ENCODE measurements at places on chromosomes 2 and 18.

GRCh38 chr2:65057054-65057375 lies 799 bp downstream of the CEP68 start:
- DNase-seq: no peak

- no peak for DNase-seq
These were observed 3.1 kb downstream of the DCC start for GRCh38 chr18:52343138-52343537.

DNA sequence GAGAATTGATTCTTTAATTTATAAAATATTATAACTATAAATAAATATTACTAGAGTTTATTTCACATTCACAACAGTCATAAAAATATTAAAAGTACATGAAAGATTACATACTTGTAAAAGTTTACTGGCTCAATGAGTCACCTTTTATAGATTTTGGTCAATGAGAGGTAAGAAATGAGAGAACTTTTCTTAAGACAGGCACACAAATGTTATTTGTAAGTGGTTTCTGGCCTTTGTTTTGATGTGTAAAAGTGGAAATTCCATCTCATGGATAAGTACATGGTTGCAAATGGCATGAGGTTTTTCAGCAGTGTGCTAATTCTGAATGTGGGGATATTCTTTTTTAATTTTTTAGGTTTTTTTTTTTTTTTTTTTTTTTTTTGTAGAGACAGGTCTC lies 63.8 kb downstream of the TTC27 start:
- no peak for DNase-seq

DNA sequence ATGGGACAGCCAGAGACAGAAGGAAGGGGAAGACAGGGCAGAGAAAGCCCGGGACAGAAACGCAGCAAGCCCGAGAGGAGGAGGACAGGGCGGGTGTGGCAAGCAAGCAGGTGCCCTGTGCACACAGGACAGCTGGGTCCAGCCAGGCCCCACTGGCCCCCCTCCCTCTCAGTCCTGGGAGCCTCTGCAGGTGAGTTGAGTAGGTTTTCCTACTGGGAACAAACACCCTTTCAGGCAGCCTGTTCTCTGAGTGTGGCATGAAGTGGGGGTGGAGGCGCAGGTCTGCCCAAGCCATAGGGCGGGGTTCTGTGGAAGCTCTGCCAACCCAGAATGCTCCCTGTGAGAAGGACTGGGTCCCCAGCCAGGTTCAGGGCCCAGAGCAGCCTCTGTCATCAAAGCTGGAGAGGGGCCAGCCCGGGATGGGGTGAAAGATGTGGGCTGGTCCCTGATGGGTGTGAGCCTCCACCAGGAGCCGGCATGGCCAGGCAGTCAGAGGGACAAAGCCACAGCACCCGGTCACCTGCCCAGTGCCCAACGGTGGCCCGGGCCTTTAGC lies 129.4 kb downstream of the TFCP2L1 start:
- DNase-seq: peak; percentile 77

DNA sequence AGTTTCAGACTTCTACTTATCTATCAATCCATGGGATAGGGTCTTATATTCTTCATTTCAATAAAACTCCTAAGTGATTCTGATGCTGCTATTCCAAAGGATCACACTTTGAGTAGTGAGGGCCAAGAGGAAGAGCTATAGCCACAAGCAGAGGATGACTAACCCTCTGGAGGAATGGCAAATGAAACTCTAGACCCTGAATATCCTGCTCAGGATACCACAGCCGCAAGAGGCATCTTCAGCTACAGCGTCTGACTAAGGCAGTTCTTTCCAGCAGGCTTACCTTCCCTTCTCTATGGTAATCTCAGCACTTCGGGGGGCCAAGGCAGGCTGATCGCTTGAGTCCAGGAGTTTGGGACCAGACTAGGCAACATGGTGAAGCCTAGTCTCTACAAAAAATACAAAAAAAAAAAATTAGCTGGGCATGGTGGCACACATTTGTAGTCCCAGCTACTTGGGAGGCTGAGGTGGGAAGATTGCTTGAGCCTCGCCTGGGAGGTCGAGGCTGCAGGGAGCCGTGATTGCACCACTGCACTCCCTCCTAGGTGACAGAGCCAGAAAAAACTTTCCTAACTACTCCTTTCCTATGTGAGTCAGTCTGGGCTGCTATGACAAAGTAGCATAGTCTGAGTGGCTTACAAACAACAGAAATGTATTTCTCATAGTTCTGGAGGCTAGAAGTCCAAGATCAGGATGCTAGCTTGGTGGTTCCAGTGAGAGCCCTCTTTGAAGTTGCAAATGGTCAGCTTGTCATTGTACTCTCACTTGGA lies 371.9 kb downstream of the IRS1 start:
- no peak for DNase-seq

- DNase-seq: no peak
These were observed 769 bp downstream of the ATF2 start for GRCh38 chr2:175167076-175167791.

DNA sequence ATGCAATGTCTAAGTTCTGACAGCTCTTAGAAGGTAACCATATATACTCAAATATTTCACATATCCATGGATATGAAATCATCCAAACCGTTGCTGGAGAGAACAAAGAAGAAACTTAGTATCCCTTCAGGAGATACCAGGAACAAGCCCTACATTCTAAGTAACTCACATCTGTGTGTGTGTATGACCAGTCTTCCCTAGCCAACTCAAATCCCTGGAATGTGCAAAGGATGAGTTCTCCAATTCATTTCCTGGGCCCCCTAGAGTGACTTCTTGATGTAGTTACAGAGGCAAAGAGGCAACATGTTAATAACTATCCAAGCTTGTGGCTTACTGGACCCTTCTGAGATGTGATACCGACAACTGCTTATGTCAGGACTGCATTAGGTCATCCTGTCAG lies 20.1 kb downstream of the TPGS2 start:
- no peak for DNase-seq

DNA sequence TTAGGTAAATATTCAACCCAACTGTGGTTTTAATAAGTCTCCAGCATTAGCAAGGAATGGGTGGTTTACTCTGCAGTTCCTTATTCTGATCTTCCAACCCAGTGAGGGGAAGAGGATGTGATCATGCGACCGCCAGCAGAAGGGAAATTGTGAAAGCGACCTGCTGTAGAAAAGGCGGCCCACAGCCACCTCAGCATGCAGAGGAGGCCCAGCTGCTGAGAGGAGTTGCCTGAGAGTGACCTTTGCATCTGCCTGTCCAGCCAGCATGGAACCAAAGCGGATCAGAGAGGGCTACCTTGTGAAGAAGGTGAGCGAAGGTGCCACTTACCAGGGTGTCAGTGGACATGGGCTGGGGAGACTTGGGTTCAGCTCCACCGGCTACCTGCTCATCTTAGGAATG lies at the start of gene PLEK:
TSS of gene PLEK (plus strand) at position 196 of the 400 bp plus-strand sequence. CDS start at position 266, 70 bp downstream.
- no peak for DNase-seq

GRCh38 chr18:75343389-75343788 lies 84.1 kb downstream of the SMIM21 start:
- DNase-seq: no peak

DNA sequence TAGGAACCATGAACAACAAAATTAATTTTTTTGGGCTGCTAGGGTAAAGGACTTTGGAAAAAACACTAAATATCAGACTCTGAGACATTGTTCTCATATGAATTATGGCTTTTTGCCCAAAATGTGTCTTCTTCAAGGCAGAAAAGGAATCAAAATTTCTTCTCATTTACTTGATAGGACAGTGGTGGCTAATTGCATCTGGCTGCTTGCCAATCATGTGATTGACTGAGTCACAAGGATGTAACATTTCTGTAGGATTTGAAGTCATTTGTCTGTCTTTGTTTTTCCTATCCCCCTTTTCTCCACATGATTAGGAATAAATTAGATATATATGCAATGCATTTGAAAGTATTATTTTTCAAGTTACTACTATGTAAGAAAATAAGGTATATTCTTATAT lies 130.2 kb downstream of the SLC4A10 start:
- DNase-seq: no peak

DNA sequence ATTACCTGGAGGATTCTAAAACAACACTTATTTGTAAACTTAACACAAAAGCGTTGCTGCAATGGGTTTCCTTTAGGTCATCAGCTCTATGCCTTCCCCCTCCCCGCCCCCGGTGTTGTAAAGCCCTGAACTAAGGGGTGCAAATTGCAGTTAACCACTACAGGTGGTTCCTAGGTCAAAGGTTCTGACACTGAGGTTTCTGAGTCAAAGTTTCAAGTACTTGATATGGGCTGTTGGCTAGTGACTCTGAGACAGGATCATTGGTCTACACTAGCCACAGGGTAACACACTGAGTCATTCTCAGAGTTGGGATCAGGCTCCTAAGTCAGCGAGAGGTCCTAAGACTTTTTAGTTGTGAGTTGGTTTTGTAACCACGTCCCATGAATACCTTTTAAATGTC lies 15.4 kb downstream of the IL1B start:
- no peak for DNase-seq

DNA sequence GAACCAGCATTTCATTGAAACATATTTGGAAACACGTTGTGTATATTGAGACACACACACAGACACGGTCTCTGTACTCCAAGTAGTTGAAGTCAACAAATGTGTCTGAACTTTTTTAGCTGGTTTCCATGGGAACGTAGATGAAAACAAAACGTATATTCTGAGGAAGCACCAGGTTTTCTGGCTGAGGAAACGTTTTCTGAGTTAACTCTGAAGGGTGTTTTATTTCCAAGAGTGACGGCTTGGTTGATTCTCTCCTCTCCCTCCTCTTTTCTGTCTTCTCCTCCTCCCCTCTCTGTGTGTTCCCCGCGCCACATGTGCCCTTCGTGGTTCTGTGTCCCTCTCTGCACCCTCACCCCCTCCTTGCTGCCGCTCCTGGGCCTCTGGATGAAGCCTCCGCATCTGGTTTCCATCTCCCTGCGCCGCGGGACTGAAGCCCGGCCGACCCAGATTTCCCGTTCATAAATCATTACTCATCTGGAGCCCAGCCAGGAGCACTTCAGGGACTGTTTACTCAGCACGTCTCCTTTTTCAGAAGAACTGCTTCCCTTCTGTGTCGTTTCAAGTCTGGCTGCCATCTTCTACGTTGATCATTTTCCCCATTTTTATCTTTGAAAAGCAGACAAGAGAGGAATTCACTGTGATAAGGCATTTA lies 122.7 kb downstream of the COL6A3 start:
- no peak for DNase-seq

DNA sequence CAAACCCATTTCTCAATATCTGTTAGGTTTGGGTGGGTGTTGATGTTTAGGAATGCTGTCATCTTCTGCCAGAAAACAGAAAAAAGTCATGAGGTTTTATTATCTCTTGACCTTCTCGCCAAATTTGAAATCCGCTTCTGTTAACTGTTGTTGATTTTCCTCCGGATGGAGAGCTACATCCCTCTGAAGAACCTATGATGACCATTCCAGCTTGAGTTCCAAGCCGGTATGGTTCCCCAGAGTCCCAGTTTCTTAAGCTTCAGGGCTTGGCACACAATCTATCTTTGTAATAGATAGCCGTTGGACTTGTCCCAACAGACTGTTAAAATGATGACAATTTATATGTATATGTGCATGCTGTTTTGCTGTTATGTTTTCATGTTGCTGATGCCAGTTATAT lies 1201.0 kb downstream of the LRP1B start:
- DNase-seq: no peak

GRCh38 chr2:216165711-216166110 lies 56.6 kb downstream of the XRCC5 start:
- DNase-seq: no peak

DNA sequence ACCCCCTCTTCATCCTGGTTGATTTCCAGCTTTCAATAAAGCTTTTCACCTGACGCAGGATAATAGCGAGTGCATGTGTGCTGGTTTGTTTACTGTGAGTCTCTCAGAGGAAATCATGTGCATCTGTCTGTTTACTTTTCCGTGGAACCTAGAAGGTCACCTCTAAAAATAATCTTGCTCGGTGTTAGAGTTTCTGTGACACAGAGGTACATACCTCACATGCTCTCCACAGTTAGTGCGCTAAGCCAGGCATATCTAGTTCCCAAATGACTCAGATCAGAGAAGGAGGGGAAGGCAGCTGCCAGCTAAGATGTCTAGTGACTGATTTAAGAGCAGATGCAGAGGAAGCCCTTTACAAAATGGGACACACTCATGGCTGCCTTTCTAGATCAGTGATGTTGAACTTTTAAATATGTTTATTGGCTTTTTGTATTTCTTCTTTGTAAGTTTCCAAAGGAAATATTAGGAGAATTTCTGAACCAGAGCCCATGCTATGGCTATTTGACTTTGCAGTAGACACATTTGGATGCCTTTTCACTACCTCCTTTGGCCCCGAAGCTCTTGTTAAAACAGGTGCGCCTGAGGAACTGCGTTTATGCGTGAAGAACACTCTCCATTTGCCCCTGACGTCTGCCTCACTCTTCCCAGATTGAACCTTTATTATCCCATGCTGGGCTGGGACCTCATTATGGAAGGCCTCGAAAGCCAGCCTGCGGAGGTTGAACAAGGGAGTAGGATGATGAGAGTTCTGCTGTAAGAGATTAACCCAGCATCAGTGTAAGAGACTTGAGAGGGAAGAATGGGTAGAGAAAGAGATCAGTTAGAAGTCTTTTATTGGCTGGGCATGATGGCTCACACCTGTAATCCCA lies 145.6 kb downstream of the FAM161A start:
- no peak for DNase-seq

- no peak for DNase-seq
These were observed 9.1 kb downstream of the ERICH2 start for GRCh38 chr2:170779304-170779703.

- DNase-seq: no peak
These were observed 79.0 kb upstream of the ACAA2 start for GRCh38 chr18:49892148-49892924.

- DNase-seq: no peak
These were observed 37.5 kb upstream of the ZNF385B start for GRCh38 chr2:179898873-179899272.

DNA sequence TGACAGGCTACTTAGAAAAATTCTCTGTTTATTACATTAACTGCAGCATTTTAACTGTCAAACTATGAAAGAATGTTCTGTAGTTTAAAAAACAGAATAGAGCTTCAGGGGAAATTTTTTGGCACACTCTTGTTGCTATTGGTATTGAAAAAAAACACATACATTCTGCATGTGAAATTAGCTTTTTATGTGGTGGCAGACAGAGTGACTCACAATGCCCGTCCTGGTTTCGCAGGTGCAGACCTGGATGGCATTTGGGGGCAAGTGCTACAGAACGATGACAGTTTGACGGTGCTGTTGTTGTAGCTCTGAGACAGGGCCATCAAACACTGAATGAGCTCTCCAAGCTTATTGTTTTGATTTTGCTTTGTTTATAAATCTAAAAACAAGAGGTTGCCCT lies 105.0 kb upstream of the MAP3K20 start:
- no peak for DNase-seq

GRCh38 chr2:229343661-229344060 lies 72.6 kb upstream of the PID1 start:
- no peak for DNase-seq

- DNase-seq: no peak
These were observed 93.7 kb downstream of the COBLL1 start for GRCh38 chr2:164747783-164748433.

GRCh38 chr2:237648016-237648381 lies 20.6 kb downstream of the LRRFIP1 start:
- DNase-seq: no peak

- DNase-seq: no peak
These were observed 2.1 kb downstream of the NDC80 start for GRCh38 chr18:2573408-2573807.
